Fibroblast of skin of right biceps (primary cell): ENCODE measurements at places on chromosomes 12 and 14.
A peak's percentile ranks its signal among the peaks of the same experiment; 100 is the strongest.

DNA sequence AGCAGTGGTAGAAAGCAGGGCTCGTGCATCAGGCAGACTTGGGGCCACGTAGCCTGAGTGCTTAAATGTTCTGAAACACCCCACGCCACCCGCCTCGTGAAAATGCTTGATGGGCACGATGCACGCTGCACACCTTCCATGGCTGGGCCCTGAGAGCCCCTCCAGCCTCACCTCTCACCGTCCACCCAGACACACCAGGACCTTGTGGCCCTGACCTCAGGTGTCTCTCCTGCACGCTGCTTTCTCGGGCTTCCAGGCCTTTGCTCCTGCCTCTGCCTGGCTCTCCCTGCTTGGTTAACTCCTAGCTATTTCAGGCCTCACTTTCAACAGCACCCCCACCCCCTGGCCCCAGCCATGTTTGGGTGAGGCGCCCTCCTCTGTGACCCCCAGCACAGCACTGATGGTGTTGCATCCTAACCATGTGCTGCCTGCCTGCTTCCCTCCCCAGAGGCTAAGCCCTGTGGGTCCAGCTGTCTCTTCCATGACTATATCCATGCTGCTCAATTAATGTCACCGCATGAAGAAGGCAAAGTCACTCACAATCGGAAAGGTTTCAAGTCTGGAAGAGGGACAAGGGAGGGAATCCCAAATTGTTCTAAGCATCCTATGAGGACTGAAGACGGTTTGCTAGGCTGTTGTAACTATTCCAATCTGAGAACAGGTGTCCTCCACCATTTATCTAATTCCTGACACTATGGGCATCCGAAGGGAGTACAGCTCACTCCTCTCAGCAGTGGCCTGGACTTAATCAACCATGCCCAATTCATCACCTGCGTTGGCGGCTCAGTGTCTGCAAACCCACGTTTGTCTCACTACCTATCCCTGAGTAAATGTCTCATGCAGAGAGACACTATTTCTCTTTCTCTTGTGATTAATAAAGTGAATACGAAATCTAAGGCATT lies 82.2 kb downstream of the CCDC88C start:
- DNase-seq, result no peak

- DNase-seq, result no peak
Observed at GRCh38 chr14:68562911-68563250, 230.0 kb downstream of the ZFP36L1 start.

- no peak for DNase-seq
Observed at GRCh38 chr12:94615260-94616181, 34.8 kb downstream of the TMCC3 start.

DNA sequence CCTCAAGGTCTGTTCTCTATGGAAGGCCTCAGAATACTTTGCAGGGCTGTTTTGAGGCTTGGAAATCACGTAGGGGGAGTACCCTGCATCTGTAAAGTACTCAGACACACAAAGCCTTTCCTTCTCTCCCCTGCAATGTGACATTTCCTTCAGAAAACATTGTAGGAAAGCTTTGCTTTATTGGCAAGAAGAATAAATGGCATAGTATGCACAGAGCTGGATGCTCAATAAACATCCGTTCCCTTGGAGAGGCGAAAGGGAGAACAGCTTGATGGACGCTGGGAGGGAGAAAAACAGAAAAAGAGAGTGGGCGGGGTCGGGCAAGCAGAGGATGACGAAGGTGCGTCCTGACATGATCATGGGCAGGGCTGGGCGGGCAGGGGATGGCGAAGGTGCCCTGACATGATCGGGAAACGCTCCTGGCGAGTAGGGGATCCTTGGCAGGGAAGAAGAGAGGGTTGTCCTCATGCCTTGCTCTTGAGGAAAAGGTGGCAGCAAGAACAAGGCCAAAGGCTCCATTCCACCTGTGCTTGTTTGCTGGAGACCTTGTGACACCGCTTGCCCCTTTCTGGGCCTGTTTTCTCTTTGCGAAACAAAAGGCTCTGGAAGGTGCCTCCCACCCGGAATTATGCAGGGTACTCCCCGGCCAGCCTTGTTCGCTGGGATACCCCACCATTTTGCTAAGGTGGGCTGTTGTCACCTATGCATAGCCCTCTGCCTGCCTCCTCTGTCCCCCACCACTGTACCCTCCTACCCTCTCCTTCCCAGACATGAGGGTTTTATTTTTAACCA lies 21.1 kb downstream of the IRF2BPL start:
- DNase-seq, result no peak

- DNase-seq, result no peak
Observed at GRCh38 chr12:2145433-2145998, 92.7 kb downstream of the CACNA1C start.

DNA sequence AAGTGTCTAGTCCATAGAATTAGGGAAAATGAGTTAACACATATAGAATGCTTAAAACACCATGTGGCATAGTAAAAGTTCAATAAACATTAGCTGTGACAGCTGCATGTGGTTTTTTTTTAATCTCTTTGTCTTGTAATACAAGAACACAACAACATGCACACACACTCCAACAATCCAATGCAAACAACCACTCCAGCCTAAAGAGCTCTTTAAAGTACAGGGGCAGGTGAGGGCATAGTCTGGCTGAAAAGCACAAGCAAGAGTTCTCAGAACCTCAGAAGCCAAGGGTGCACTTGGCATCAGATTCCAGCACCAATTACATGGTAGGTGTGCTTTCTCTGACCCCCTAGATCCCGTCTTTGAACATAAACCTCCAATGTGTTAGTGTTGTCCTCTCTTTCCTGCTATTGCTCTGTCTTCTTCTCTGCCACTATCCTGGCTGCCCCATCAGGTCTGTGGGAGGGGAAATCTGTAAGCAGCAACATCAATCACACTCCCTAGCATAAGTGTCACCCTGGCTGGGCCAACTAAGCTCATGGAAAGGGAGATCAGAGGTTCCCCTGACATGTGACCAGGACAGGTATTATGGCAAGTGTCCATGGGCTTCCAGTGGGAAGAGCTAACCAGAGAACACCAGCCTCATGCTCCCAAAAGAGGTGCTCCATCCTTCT lies 91.0 kb downstream of the SLC8A3 start:
- DNase-seq, result no peak

- peak; percentile 30 for DNase-seq
Observed at GRCh38 chr12:81284137-81284536, 206.3 kb downstream of the ACSS3 start.

DNA sequence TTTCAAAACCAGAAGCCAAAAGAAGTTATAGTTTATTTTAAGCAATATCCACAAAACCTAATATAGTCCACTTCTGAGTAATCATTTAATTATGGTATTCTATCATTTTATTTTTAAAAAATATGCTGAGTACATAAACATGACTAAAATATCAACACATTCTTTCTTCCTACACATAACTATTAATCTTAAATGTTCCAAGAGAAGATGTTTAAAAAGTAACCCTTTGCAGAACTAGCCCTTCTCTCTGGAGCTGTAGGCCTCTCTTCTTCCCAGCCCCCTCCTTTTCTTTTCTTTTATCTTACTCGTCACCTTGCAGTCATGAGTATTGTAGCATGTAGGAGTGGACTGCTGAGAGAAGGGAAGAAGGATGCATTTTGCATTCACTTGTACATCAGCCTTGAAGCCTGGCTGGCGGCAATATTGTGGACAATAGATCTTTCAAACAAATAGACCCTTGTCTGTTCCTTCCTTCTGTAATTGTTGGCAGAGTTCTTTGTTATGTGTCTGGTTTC lies 941.9 kb downstream of the NRXN3 start:
- DNase-seq, result peak; percentile 47

DNA sequence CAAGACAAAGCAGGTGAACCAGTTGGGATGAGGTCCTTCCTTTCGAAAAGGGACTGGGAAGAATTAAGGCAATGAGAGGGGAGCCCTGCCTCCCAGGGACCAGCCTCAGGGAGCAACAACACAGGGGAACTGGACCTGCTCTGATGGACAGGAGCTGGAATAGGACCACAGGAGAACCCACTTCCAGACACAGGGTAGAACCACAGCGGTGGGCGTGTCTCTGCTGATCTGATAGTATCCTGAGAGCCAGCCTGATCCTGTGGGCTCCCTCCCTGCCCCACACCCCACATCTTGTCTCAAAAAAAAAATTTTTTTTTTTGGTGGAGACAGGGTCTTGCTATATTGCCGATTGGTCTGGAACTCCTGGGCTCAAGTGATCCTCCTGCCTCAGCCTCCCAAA lies 13.6 kb upstream of the PLEK2 start:
- no peak for DNase-seq

DNA sequence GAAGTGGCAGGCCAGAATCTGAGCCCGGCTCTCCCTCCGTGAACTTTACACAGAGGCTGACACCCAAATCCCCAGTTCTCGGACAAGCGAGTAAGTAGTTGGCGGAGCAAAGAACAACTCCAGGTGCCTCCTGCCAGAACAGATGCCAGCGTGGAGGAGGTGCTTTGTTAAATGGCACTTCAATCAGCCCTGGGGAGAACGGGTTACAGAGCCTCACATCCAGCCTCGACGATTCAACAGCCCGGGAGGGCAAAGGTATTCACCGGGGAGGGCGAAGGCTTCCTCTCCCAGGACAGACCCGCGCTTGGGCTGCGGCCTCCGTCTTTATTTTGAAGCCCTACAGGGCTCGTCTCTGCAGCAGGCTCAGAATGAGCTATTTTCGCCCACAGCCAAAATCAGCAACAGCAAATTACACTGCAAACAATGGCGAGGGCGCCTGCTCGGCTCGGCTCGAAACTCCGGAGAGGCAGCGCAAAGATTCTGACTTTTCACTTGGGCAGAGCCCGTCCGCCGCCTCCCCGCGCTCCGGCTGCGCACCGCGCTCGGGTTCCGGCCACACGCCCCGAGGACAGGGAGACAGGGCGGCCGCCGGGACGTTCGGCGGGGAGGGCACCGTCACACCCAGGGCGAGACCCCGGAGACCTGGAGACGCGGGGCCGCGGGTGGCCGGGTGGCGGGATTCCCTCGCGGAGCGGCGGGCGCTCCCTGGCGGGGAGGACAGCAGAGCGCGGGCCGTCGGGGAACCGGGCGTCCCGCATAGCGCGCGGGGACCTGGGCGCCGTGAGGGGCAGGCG lies 811 bp downstream of the TMCC3 start:
- DNase-seq, result peak; percentile 14

DNA sequence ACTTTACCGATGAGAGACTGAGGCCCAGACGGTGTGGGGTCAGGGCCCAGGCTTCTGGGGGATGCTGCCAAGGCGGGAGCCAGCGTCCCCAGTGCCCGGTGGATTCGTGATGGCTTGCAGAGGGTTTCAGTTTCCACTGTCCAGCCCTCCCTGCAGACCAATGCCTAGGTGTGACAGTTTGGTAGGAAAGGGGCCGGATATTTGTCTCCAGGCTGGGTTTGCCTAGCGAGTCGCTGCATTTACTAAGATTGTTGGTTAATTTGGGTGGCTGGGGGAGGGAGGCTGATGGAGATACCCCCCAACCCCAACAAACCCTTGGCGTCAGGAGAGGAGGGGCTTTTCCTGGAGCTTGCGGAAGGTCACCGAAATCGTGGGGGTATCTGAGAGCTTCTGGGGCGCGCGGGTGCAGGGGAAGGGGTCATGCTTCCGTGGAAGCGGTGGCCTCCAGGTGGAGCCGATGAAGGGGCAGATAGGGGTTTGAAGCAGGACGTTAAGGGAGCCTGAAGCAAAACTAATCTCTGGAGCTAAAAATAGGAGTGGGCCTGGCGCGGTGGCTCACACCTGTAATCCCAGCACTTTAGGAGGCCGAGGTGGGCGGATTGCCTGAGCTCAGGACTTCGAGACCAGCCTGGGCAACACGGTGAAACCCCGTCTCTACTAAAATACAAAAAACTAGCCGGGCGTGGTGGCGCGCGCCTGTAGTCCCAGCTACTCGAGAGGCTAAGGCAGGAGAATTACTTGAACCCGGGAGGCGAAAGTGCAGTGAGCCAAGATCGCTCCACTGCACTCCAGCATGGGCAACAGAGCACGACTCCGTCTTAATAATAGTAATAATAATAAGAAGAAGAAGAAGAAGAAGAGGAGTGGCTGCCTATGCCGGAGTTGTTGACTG lies 1.1 kb upstream of the CDC42BPB start:
- no peak for DNase-seq

GRCh38 chr14:87497301-87497700 lies 495.7 kb downstream of the GALC start:
- DNase-seq, result no peak

GRCh38 chr14:74014299-74014698 lies 4.8 kb downstream of the ENTPD5 start:
- DNase-seq, result no peak

GRCh38 chr14:52315355-52315718 lies 1.2 kb downstream of the PTGER2 start:
- no peak for DNase-seq

- no peak for DNase-seq
Observed at GRCh38 chr12:4979737-4980136, 63.9 kb upstream of the KCNA5 start.

DNA sequence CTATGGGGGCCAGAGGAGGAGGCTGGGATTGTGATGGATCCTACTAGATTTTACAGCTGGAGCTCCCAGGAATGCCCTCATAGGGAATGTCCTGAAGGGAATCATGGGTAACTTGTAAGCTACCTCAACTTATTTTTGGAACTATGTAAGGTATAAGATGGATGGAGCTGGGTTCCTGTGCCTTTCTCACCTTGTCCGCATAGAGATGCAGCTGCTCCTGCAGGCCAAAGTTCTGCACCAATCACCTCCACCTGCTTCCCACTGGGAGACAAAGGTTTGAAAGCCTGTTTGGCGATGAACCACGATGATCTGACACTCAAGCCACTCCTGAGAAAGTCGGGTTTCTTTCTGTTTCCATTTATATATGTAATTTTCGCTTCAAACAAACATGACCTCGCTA lies 648 bp upstream of the AKAP5 start:
- DNase-seq, result no peak

DNA sequence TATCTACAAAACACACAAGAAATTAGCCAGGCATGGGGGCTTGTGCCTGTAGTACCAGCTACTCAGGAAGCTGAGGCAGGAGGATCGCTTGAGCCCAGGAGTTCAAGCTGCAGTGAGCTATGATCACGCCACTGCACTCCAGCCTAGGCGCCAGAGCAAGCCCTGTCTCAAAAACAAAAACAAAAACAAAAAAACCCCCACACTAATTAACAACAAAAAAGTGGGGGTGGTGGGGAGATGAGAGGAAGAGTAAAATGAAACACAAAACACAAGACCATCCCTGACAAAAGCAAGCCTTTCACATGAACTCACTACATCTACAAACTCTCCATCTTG lies 53.9 kb upstream of the HECTD1 start:
- no peak for DNase-seq

DNA sequence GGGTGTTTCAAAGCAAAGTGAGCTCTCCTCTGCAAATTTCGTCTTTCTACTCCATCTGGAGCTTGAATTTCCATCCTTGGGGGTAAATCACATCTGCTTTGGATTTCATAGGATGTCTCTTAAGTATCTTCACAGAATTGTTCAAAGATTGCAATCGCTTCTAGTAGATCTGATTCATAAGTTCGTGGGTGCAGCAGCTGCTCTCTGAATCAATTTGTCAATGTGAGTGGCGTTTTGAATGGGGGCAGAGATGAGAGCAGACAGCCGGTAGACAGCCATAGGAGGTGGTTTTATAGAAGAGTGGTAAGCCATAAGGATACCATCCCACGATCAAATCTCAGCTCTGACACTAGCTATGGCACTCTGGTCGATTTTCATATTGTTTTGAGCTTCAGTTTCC lies 146.0 kb upstream of the RPH3A start:
- DNase-seq, result no peak

GRCh38 chr14:84493779-84494178 lies 1036.2 kb upstream of the FLRT2 start:
- peak; percentile 7 for DNase-seq
